Large intestine (tissue), 12 donors: ENCODE measurements at places on chromosomes 4 and X. TPM values are rescaled to one million over a fixed set of nuclear protein-coding genes. Genes with fewer than 3 reads are reported as not detected.

DNA sequence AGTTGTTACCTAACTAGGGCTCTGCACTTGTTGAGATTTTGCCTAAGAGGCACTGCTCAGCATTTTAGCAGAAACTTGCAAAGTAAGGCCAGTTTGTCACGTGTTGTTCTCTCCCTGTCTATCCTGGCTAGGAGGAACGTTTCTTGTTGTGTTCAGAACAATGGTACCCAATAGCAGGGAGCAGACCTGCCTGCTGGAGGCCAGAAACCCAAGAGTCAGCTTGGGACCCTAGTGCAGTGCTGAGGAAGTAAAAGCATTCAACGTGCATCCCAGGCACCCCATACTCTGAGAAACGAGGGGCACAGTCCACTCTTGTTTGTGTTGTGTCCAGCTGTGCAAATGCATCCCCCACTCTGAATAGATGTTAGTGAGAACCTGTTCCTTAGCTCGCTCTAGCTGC is 42.4 kb downstream of the SOD3 start:
- no peak for DNase-seq

Gene SCRG1
- 1.0 TPM for polyA plus RNA-seq

DNA sequence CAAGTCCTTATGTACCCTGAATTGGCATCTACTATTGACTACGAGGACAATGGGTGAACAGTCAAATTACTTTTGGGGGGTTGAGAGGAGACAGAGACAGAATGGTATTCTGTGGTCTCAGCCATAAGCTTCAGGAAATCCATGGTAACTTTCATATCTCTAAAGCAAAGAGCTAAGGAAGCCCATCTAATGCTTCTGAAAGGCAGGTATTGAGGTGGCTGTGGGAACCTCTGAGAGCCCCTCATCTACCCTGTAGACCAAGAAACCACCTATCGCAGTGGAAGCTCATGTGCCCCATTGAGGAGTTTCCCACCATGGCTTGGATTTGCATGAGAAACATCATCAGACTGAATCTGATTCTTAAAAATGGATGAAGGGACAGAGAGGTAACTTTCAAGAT is 23.1 kb upstream of the BMP2K start:
- no peak for DNase-seq

DNA sequence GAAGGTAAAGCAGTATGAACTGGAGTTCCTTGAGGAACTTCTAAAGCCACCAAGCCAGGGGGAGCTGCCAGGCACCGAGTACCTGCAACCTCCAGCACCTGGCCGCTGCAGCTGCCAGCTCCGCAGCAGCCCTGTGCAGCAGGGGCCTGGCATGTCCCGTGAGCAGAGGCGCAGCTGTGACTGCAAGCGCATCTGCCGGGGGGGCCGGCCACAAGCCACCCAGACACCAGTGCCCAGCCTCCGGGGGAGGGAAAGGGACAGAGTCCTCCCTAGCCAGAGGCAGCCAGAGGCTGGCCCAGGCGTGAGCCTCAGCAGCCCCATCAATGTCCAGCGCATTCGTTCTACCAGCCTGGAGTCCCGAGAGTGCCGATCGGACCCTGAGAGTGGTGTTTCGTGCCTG is 26.6 kb upstream of the PRPS1 start:
- DNase-seq, result no peak

Gene CFP
- polyA plus RNA-seq, result 4.2 TPM

- DNase-seq, result no peak
Observed at GRCh38 chrX:49278081-49278480, 8.5 kb downstream of the PPP1R3F start.

Gene MAGEE2
- polyA plus RNA-seq, result 0.37 TPM

- DNase-seq, result peak; percentile 19
Observed at GRCh38 chr4:1109898-1110506, 3.4 kb downstream of the RNF212 start.

GRCh38 chr4:174538123-174538875 is 16.0 kb upstream of the HPGD start:
- DNase-seq, result no peak

GRCh38 chr4:147365396-147365795 is 115.5 kb upstream of the EDNRA start:
- DNase-seq, result no peak

Gene DHRSX
- 17.9 TPM for polyA plus RNA-seq

- no peak for DNase-seq
Observed at GRCh38 chr4:95499291-95499696, 49.5 kb downstream of the UNC5C start.

GRCh38 chr4:125461676-125462363 is 147.1 kb downstream of the FAT4 start:
- DNase-seq, result no peak

DNA sequence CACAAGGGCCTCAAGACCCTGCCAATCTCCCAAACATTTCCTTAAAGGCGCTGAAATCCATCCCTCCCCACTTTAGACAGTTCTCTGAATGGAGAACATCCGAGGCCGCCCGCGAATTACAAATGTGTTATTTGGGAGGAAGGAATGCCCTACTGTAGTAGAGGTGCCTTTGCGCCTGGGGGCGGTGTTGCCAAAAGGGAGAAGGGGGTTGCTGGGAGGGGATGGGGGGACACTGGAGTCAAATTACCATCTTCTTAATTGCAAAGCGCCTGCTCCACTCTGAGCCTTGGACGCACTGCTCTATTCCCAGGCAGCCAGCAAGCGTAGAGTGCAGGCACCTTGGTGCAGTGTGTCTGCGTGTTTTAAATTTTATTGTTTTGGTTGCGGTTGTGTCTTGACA is 2.7 kb downstream of the TMEM255A start:
- DNase-seq, result no peak

- no peak for DNase-seq
Observed at GRCh38 chr4:118361192-118361591, 8.4 kb upstream of the PRSS12 start.

DNA sequence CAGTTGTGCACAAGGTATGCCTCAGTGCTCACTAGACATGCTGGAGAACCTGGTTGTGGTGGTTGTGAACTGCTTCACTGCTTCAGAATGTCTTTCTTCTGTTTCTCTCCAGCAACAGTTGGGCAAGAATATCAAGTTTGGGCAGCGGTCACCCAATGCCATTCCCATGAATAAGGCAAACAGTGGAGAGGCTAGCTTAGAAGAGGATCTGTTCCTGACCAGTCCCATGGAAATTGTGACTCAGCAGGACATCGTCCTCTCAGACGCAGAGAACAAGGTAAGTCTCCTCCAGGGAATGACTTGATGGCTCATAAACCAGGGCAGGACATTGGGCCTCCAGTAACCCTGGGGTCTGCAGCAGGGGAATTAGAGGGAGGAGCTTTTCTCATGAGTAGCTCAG is 79.9 kb downstream of the AASDH start:
- DNase-seq, result peak; percentile 37

Gene TKTL1
- polyA plus RNA-seq, result 0.19 TPM

DNA sequence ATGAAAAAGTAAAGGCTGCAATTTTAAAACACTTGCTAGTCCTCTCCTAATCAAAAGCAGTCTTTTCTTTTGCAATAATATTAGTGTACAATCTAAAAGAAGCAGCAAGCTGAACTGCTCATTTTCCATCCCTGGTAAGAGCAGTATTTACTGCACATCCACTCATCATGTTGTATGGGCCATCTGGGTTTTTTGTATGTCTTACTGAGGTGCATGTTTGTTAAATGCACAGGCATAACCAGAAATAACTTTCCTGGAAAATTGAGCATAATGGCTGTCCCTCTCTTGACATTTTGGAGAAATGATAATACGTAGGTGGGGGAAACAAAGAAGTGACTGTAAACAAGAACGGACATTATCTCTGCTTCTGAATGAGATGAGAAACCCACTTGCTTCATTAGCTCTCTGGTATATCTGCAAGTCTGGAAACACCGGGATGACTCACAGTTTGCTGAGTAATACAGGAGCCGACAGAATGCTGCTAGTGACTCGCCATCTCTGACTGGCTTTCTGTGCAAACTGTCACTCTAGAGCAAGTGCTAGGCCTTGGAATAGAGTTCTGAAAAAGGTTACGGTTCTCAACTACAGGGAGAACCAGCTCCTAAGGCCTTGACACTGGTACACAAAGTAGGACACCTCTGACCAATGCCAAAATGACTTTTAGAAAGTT is 85.7 kb upstream of the MTM1 start:
- no peak for DNase-seq

DNA sequence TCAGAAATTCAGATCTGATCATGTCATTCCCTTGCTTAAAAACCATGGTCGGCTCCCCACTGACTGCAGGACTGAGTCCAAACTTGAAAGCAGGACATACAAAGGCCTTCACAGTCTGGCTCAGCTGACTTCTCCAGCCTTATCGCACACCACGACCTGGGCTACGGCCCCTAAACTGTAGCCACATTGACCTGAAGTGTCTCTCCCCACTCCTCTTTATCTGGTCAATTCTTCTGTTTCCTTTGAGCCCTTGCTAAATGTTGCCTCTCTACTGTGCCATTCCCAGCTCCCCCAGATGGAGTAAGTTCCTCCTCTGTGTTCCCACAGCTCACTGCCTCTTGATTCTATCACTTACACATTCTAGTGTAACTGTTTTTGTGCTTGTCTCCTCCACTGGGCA is 60.5 kb upstream of the CITED1 start:
- no peak for DNase-seq

- DNase-seq, result no peak
Observed at GRCh38 chr4:159401791-159402380, 299.0 kb downstream of the RAPGEF2 start.

Gene CXCL13
- polyA plus RNA-seq, result 5.2 TPM

DNA sequence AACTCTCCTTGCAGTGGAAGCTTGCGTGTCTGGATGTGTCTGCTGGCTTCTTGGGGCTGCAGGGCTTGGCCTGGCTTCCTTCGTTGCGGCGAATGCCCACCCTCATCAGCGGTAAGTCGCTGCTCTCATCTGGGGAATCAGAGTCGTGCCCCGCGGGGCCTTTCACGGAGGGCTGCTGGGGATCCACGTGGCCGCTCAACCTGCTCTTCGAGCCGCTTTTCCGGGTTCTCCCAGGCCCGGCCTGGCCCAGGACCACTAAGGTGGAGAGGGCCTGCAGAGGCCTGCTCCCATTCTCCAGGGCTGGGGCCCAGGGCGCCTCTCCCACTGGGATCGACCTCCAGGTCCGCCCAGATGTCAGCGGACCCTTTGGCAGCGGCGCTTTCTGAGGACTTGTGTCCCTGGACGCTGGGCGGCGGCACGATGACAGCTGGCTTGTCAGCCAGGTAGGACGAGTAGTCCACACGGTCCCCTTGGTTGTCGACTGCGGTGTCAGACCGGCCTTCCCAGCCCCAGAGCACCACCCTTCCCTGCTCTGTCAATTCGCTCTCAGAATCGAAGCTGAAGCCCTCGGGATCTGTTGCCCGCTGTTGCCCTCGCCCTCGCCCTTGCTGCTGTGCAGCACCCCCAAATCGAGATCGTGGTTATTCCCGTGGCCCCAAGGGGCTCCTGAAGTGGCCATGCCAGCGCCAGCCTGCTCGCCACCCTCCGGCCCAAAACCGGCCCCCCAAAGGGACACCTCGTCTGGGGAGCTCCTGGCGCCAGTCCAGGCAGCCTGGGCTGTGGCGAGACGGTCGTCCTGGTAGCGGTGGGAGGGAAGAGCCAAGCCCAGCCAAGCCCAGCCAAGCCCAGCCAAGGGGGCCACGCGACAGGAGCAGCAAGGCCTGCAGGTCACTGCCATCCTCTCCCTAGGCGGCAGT is 37.8 kb upstream of the NHSL2 start:
- DNase-seq, result no peak

DNA sequence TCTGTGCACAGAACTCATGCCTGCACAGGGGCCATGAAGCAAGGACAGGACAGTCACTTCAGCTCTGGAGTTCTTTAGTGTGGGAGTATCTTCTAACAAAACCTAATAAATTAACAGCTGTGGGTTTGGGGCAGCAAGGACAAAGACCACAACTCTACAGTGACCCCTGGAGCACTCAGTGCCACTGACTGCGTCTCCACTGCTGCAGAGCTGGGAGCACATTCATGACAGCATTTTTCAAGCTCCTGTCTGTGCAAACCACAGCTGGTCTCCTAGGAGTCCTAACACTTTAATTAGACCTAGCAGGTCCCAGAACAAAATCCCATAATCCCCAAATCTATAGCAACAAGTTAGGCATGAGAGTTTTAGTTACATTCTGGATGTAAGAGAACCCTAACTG is 76.5 kb downstream of the RTL9 start:
- DNase-seq, result no peak

DNA sequence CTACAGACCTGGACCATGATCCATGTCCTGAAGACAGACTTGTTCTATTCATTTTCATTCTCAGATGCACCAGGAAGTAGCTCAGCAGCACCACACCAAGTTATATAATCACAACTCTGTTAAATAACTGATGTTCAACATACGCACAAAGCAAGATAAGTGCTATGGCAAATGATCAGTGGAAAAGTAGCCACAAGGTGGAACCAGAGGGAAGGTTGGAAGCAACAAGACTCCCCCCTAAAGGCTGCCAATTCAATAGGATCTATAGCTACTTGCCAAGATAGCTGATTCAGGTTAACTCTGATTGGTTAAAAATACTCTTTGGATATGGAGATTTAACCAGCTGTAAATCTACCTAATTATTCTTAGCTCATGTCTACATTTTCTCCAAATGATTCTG is 23.7 kb upstream of the FAM47B start:
- no peak for DNase-seq

DNA sequence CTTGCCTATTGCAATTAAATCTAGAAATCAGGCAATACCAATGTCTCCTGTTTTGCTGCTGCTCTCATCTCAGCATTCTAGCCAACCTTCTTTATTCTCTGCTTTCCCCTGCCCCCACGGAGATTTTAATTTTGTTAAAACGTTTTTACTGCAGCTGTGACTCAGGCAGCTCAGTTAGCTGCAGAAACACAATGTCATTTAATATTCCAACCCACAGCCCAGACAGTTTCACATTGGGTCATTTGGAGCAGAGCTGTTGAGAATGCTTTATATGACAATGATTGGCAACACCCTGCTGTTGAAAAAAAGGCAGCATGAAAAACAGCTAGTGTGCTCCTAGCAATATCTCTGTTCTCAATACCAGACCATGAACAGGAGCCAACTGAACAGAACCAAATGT is 12.6 kb upstream of the SLC10A4 start:
- DNase-seq, result no peak

DNA sequence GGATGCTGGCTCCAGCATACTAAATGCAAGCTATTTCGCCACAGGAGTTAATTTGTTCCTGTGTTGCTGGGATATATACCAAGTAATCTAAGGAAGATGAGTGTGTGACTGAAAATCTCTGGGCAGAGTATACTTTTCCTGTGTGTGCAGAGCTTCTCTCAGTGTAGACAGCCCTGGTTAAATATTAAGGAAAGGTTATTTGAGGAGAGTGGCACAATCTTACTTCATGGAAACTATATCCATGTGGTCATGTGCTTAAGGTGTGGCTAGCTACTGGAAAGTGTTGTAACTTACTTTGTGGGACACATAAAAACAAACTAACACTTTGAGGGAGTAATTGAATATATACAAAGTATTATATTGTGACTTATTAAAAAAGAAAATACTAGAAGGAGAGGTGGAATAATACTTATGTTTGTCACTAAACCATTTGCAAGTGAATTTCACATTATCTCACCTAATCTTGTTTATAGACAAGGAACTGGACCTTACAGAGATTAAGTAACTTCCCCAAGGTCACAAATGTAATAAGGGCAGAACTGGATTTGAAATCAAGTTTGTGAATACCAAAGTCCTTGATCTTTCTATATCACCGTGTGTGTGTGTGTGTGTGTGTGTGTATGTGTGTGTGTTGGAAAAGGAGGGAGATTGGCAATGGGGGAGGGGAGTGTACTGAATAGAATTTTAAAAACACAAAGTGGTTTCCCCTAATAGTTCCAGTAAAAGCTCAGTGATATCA is 408.2 kb upstream of the NR3C2 start:
- peak; percentile 76 for DNase-seq

Gene SMIM20
- polyA plus RNA-seq, result 49.0 TPM
